Prostate gland (tissue), 2 donors: ENCODE measurements at places on chromosomes 12 and 14.

- H3K4me3 ChIP-seq = no peak overlapping the region
- no peak overlapping the region for H3K27ac ChIP-seq
- H3K36me3 ChIP-seq = no peaks in the 10 kb centered on the region
Observed at GRCh38 chr14:31043379-31043778, 17.2 kb upstream of the STRN3 start.

GRCh38 chr12:55996201-55996714 lies 818 bp upstream of the SUOX start:
- peak overlapping the region; percentile 71 for H3K4me3 ChIP-seq
- peak overlapping the region; percentile 82 for H3K27ac ChIP-seq
- peaks cover 25% of the 10 kb centered on the region for H3K36me3 ChIP-seq
- no peaks in the 10 kb centered on the region for H3K27me3 ChIP-seq

DNA sequence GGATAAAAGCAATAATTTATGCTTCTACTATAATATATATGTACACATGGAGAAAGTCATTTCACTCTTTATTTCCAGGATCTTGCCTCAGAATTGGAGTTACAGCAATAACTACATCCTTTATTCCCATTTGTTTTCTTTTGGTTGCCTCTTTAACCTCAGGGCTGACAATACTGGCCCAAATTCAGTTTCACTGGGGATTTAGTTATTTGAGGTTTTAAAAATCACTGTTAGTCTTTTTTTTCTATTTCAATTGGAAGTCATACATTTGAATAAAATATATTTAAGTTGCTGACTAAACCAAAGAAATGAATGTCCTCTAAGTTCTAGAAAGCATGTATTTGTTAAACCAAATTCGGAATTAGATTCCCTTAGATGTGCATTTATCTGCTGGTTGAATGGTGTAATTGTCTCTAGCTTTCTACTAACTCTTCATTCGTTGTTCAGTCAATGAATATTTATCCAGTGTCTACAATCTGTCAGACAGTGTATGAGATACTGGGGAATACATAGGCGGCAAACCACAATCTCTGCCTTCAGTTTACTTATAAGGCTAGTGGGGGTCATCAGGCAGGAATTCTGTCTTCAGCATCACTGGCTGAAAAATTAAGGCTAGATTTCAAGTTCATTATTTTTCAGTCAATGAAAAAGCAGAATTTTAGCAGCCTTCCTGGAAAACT lies 190.8 kb upstream of the ARHGAP5 start:
- no peak overlapping the region for H3K27ac ChIP-seq
- H3K4me3 ChIP-seq = no peak overlapping the region
- no peaks in the 10 kb centered on the region for H3K36me3 ChIP-seq

GRCh38 chr12:91191513-91192111 lies 9.0 kb upstream of the DCN start:
- no peaks in the 10 kb centered on the region for H3K4me1 ChIP-seq
- no peak overlapping the region for H3K27ac ChIP-seq
- H3K4me3 ChIP-seq = no peak overlapping the region

GRCh38 chr12:53596920-53597363 lies 29.2 kb downstream of the ATF7 start:
- peaks cover 9% of the 10 kb centered on the region for H3K4me1 ChIP-seq
- H3K27ac ChIP-seq = no peak overlapping the region
- no peak overlapping the region for H3K4me3 ChIP-seq

- H3K4me1 ChIP-seq = peaks cover 11% of the 10 kb centered on the region
- no peak for DNase-seq
- H3K36me3 ChIP-seq = no peaks in the 10 kb centered on the region
- H3K27ac ChIP-seq = no peak overlapping the region
Observed at GRCh38 chr12:94706250-94706661, 55.9 kb upstream of the TMCC3 start.

DNA sequence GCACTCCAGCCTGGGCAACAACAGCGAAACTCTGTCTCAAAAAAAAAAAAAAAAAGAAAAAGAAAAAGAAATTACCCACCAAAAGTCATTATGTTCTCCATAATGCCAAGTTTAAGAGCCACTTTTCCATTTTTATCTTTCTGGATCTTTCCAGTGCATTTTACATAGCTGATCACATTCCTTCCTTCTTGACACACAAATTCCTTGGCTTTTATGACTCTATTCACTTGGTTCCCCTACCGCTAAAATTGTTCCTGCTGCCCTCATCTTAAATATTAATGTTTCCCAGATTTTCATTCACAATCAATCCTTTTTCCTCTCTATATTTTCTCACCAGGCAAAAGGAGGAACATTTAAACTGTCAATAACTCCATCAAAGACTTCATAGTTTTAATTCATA lies 20.2 kb downstream of the KLHL28 start:
- no peak overlapping the region for H3K27ac ChIP-seq
- no peaks in the 10 kb centered on the region for H3K4me1 ChIP-seq
- no peaks in the 10 kb centered on the region for H3K27me3 ChIP-seq
- H3K36me3 ChIP-seq = no peaks in the 10 kb centered on the region
- no peak overlapping the region for H3K4me3 ChIP-seq

DNA sequence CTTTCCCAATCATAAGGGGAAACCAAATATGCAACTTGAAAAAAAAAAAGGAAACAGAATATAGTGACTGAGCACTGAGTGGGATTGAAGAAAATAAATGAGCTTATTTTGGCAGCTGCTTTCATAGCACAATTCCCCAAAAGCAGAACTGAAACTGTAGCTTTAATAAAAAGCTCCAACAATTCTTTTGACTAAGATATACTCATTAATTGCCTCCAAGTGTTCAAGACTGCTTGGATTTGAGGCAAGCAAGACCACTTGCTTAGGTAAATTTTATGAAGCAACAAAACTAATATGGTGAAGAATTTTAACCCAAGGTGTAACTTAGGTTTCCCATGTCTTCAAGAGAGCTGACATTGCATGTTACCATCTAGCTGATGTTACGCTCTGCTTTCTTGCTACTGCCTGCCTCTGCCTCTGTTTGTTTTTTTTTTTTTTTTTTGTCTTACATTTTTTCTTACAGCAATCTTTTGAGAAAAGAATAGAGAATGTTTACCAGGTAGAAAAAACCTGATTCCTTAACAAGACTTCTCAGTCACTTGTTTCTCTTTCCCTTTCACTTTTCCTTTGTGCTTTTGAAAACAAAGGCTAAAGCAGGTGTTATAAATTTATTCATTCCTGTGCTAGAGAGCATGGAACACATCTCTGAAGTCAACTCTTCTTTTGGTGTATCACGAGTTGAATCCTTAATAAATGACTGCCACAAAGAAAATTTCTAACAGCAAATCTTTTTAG lies 134.4 kb downstream of the BCAT1 start:
- no peak for DNase-seq
- H3K36me3 ChIP-seq = no peaks in the 10 kb centered on the region
- H3K4me3 ChIP-seq = no peak overlapping the region
- H3K27me3 ChIP-seq = no peaks in the 10 kb centered on the region
- H3K27ac ChIP-seq = no peak overlapping the region

DNA sequence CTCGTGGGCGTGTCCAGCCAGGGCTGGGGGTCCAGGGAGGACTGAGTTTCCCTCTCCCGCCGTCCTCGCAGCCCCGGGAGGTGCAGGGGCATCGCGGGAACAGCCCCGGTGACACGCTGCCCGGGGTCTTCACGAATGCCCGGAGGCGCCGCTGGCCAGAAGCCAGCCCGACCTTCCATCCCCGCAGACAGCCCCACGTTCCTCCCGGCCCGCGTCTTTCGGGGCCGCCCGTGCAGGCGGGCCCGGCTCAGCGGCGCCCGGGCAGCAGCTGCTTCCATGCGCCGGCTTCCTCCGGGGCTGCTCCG lies 827 bp upstream of the TEDC1 start:
- H3K27ac ChIP-seq = peak overlapping the region; percentile 95
- peaks cover 4% of the 10 kb centered on the region for H3K27me3 ChIP-seq
- peak overlapping the region; percentile 49 for H3K4me3 ChIP-seq
- no peak for DNase-seq
- peaks cover 4% of the 10 kb centered on the region for H3K4me1 ChIP-seq

- H3K4me3 ChIP-seq = no peak overlapping the region
- no peak overlapping the region for H3K27ac ChIP-seq
- no peaks in the 10 kb centered on the region for H3K4me1 ChIP-seq
- no peaks in the 10 kb centered on the region for H3K27me3 ChIP-seq
- no peaks in the 10 kb centered on the region for H3K36me3 ChIP-seq
Observed at GRCh38 chr12:42472376-42472775, 117.2 kb downstream of the PRICKLE1 start.

GRCh38 chr12:54658306-54659264 lies 10.4 kb upstream of the DCD start:
- H3K4me1 ChIP-seq = no peaks in the 10 kb centered on the region
- H3K27me3 ChIP-seq = no peaks in the 10 kb centered on the region
- H3K4me3 ChIP-seq = no peak overlapping the region
- DNase-seq = no peak

DNA sequence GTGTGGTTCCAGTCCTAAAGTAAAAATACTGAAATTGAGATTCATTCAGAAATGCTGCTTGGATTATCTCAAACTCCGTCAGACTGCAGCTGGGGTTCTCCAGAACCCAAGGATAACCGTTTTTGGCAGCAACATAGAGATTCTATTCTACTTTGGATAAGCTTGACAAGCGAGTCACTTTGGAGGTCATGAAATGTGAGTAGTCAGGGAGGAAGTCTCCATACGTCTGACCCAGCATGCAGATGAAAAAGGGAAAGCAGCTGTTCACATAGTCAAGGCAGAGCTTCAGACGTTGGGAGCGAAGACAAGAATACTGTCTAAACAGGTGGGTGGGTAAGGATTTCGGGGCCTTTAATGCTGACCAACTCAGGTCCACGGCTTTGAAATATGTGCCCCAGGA lies 14.9 kb upstream of the HSP90B1 start:
- H3K27ac ChIP-seq = no peak overlapping the region
- H3K4me3 ChIP-seq = no peak overlapping the region
- DNase-seq = no peak
- H3K36me3 ChIP-seq = no peaks in the 10 kb centered on the region

- DNase-seq = peak; percentile 51
- H3K36me3 ChIP-seq = no peaks in the 10 kb centered on the region
- no peaks in the 10 kb centered on the region for H3K27me3 ChIP-seq
- H3K27ac ChIP-seq = peak overlapping the region; percentile 94
- H3K4me3 ChIP-seq = peak overlapping the region; percentile 88
Observed at GRCh38 chr14:60721326-60722106, 2.6 kb downstream of the SIX4 start.

- H3K27me3 ChIP-seq = no peaks in the 10 kb centered on the region
- no peak for DNase-seq
- H3K4me1 ChIP-seq = peaks cover 4% of the 10 kb centered on the region
- no peaks in the 10 kb centered on the region for H3K36me3 ChIP-seq
- H3K4me3 ChIP-seq = peak overlapping the region; percentile 88
- H3K27ac ChIP-seq = no peak overlapping the region
Observed at GRCh38 chr12:132711080-132711843, 620 bp downstream of the PGAM5 start.

- no peak overlapping the region for H3K27ac ChIP-seq
- H3K36me3 ChIP-seq = no peaks in the 10 kb centered on the region
- no peaks in the 10 kb centered on the region for H3K4me1 ChIP-seq
- DNase-seq = no peak
- no peak overlapping the region for H3K4me3 ChIP-seq
Observed at GRCh38 chr12:119241049-119241448, 62.3 kb downstream of the HSPB8 start.

DNA sequence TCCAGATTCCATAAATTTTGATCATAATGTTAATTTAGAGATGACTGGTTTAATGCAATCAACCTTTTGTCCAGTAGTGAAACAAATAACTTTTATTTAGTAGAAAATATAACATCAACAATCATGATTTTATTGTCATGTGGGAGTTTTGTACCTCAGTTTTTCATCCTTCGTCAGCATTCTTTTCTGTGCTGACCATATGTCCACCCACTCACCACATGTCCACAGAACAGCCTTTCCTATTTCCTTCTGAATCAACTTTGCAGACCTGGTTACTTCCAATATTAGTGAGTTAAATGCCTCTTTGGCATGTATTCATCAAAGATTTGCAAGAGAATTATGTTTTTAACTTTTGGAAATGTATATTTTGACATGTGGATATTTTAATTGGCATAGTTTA lies 36.8 kb upstream of the CNTN1 start:
- H3K4me3 ChIP-seq = no peak overlapping the region
- H3K4me1 ChIP-seq = no peaks in the 10 kb centered on the region
- DNase-seq = no peak
- no peaks in the 10 kb centered on the region for H3K27me3 ChIP-seq

DNA sequence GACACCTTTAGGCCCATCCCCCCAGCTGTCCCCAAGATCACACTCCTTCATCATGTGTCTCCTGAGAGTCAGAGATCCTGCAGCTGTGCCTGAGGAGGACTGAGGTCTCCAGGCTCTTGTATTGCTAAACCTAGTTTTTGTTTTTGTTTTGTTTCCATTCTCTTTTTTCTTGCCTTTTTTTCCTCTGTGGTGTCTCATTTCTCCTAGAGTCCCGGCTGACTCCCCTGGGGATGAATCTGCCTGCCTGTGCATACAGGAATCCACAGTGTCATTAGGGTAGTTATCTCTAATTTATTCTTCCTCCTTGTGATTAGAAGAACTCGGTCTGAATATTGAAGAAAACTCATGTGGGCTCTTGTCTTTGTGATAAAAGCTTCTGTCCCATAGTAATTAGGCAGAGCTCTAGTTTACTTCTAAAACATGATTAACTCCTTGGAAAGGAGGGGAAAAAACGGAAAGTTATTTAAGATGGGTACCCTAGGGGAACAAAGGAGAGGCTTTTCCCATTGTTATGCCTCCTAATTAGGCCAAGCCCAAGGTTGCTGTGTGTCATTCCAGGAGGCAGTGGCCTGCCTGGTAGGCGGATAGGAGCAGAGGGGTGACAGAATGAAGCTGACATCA lies 343.2 kb downstream of the ZFP36L1 start:
- no peaks in the 10 kb centered on the region for H3K4me1 ChIP-seq
- H3K27me3 ChIP-seq = no peaks in the 10 kb centered on the region
- H3K4me3 ChIP-seq = no peak overlapping the region
- no peaks in the 10 kb centered on the region for H3K36me3 ChIP-seq
- no peak overlapping the region for H3K27ac ChIP-seq

DNA sequence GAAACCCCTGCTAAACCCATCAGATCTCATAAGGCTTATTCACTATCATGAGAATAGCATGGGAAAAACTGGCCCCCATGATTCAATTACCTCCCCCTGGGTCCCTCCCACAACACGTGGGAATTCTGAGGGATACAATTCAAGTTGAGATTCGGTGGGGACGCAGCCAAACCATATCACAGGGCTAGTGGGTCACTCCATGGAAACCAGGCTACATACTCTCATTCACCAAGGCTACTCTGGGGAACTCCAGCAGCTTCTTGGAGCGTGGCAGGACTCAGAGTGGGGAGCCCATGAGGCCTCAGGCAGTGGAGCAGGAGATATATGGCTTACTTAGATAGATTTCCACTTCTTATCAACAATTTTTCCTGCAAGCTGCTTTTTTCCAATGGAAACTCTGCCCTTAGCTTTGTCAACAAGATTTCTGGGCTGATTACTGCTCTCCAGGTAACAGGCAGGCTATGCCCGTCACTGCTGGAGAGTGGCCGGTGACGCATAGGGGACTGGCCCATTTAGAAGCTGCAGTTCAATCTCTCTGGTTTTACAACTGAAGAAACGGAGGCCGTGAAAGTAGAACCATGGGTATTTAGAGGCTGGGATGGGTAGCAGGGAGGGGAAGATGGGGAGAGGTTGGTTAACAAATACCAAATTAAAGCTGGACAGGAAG lies 16.5 kb downstream of the VDR start:
- DNase-seq = no peak
- H3K27ac ChIP-seq = no peak overlapping the region
- no peaks in the 10 kb centered on the region for H3K36me3 ChIP-seq
